GM12864 (cell line): ENCODE measurements at places on chromosomes 1 and 21.
A peak's percentile ranks its signal among the peaks of the same experiment; 100 is the strongest.

DNA sequence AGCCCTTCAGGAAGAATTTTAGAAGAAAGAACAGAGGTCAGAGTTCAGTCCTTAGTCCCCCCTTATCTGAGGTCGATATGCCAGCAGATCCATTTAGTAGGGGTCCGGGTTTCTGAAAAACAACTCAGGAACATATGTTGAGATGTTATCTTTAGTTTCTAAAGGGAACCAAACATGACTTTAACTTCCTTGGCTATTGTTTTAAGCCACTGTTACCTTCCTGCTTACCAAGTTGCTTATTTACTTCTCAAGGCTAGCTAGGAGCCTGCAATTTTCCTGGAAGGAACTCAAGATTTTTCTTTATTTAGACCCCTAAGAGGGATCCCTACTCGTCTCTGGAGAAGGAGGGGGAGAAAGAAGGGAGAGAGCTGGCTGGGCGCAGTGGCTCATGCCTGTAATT is 54.3 kb downstream of the KCNC4 start:
- no peak for DNase-seq

- DNase-seq, result peak; percentile 24
These were observed 8.4 kb upstream of the PAXBP1 start for GRCh38 chr21:32779983-32780382.

GRCh38 chr1:236550961-236551851 is 27.4 kb downstream of the LGALS8 start:
- no peak for DNase-seq

GRCh38 chr21:37547615-37548200 is 181.1 kb downstream of the DYRK1A start:
- DNase-seq, result no peak

DNA sequence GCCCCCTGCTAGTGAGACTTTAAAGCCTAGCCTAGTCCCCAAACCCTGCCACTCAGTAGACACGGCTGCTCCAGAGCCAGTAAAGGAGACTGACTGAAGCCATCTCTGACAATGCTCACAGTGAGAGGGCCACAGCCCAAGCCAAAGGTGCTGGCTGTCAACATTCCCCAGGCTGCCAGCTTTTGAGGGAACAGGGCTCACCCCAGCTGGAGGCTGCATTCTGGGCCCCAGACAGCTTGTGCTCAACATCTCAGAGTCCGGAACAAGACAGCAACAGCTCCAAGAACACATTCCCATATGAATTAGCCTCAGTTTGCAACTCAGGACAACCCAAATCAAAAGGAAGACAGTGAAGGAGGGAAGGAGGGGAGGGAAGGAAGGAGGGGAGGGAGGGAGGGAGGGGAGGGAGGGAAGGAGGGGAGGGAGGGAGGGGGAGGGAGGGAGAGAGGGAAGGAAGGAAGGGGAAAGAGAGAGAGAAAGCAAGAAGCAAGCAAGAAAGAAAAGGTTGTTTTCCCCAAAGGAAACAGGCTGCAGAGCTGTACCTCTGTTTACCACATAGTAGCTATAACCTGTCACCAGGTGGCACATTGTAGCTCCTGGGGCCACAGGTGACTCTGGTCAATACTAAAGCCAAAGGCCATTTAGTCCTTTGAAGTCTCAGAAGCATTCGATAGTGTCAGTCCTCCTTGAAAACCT is 5.4 kb downstream of the ARTN start:
- no peak for DNase-seq

DNA sequence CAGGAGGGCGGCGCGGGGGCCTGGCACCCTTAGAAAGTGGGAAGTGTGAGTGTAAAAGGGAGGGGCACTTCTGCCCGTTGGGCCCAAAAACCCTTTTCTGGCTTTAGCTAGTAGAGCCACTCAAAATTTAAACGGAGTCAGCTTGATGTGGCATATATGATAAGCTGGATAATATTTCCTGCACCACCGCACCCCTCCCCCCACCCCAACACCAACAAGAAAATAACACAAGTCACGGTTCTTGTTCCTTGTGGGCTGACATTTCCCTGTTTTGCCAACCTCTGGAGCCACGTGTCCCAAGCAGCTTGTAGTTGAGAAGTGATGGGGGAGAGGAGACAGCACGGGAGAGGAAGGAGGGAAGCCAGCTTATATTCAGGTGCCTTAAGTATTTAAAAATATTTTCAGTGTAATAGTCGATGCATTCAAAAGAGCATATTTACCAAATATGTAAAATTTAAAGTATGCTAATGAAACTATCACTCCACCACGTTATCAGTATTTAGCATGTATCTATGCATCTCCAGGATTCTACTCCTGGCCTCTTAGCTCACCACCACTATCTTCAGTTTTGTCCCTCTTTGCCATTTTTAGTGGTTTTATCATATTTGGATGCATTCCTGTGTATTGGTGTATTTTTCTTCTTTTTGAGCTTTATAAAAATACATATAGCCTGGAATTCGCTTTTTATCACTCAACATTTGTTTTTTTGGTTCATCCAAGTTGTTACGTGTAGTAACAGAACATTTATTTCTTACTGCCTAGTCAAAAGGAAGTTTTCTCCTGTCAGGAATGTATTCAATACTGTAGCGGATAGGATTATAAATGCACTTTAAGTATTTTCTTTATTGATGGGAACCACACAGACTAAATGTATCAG is 773 bp upstream of the DDX59 start:
- no peak for DNase-seq

DNA sequence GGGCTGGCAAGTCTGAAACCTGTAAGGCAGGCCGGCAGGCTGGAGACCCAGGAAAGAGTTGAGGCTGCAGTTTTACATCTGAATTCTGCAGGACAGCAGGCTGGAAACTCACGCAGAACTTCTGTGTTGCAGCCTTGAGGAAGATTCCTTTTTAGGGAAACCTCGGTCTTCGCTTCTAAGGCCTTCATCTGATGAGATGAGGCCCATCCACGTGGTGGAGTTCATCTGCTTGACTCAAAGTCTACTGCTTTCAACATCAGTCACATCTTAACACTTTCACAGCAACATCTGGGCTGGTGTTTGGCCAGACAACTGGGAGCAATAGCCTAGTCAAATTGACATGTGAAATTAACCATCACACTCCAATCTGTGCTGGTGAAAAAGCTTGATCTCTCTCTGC is 57.1 kb downstream of the EVA1C start:
- no peak for DNase-seq

- no peak for DNase-seq
These were observed 33.5 kb downstream of the EPHA10 start for GRCh38 chr1:37731312-37732019.

DNA sequence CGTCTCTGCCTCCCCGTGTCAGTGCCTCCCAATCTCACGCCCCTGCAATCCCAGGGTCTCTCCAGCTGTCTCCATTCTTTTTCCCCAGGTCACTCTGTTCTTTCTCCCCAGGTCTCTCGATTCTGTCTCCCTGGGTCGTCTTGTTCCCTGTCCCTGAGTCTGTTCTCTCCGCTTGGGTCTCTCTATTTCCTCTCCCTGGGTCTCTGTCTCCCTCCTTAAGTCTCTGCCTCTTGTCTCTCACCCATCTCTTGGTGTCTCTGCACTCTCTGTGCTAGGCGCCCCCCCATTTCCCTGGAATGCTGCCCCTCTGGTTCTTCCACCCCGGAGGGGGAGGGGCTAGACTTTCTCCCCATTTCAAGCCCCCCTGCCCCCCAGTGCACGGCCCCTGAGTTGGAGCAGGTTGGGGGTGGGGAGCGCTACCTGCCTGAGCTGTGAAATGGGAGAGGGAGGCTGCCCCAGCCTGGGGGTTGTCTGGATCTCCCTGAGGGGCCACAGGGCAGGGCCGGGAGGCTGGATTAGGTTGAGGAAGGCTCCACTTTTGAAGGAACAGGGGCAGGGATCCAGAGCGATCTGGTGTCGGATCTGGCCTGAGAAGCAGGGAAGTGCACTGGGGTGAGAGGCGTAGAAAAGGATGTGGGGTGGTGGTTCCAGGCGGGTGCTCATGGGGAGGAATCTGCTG is 1.4 kb downstream of the PTPRF start:
- DNase-seq, result no peak

DNA sequence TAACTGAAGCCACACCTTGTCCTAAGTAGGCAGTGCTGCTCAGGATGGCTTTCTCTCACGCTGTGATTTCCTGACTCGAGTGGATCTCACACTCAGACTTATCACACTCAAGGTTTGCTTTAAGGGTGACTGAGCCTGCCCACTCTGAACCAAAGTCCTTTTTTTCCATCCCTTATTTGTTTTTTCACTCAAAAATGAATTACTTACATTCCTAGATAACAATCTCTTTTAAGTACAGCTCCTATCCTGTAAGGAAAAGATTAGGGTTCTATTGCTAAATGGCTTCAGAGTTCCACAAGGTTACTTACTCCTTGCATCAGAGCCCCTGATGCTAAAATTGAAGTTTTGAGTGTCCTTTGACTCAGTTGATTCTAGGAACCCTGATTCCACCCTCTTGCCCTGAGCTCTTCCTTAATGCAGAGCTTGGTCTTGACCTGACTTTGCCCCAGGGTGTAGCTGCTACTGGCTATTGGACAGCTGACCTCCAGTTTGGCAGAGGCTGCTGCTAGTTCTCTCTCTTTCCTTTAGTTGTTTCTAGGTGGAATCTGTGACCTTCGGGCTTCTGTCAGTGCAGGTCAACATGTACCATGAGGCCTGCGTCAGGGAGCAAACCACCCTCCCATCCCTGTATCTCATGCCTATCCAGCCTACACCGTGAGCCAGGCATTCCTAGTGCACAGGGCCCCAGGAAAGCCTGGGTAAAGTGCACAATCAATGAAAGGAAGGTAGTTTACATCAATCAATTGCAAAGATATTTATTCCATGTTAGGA is 80.1 kb upstream of the CD55 start:
- DNase-seq, result no peak

GRCh38 chr1:77832901-77833300 is 53.5 kb downstream of the MIGA1 start:
- no peak for DNase-seq
